ENCODE measurements at places on chromosomes 11 and 22.
A peak's percentile ranks its signal among the peaks of the same experiment; 100 is the strongest.

GRCh38 chr11:24348908-24349307, 147.9 kb upstream of the LUZP2 start:
- DNase-seq, result no peak

GRCh38 chr22:26890870-26891269, 233.5 kb downstream of the MIAT start:
- no peak for DNase-seq

DNA sequence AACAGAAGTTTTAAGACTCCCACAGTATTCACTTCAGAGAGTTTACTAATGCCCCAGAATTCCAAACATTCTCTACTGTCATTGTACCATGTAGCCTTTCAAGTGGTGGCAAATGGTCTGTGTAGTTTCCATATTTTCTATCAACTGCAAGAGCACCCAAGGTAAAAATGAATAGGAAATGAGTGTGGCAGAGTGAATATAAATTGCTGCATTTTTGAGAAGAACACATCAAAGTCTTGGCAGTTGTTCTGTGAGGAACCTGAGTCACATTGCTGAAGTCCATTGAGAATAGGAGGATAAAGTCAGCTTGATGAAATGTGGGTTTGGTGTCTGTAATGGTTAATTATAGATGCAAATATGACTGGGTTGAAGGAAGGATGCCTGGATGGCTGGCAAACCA, 193.6 kb downstream of the AASDHPPT start:
- DNase-seq, result peak; percentile 34

DNA sequence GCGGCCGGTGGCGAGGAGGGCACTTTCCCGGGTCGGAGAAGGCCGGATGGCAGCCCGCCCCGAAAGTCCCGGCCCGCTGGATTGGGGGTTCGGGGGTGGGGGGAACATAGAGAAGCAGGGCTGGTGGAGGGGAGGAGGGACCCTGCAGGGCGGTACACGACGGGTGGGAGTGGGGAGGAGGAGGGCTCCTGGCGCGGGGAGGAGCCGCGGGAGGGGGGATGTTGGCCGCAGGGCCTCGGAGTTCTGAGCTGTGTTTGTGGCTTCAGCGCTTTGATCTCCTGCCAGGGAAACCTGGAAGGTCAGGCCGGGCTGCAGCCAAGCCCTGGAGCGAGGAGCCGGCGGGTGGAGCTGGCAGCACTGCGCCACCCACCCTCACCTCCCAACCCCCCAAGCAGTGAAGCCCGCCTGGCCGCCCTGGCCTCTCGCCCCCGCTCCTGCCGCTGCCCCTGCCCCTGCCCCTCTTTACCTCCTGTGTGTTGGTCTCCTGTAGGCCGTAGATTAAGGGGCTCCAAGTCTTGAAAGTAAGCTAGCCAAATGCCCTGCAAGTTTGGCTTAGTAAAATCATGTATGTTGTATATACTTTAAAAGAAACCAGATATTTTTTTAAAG, 30.9 kb downstream of the C22orf31 start:
- DNase-seq, result peak; percentile 77

DNA sequence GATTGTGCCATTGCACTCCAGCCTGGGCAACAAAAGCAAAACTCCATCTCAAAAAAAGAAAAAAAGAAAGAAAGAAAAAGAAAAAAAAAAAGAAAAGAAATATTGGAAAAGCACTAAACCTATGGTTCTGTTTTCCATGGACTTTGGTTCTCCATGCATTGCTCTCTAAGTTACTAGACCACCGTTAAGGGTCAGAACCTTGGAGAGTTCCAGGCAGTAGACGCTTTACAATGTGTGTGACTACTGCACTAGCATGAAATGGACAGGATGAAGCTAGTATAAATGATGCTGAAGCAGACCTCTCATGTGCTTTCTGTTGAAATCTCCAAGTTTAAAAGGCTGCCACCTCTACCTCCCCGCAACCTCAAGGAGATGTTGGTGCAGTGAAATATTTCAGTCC, 63.5 kb downstream of the SIK2 start:
- DNase-seq, result peak; percentile 68

DNA sequence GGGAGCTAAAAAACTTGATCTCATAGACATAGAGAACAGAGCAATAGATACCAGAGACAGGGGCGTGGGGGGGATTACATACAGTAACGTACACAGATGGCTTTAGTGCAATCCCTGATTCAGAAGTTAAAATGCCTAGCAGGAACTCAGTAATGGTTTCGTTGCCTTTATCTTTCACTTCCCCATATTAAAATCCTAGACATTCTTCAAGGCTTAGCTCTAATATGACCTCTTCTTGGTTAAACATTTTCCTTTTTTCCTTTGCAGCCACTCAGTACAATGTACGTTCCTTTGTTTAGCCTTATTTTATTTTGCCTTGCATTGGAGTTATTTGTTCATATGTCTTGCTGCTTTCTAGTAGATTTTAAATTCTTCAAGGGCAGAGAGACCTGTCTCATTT, 104.9 kb downstream of the C11orf87 start:
- DNase-seq, result no peak

- no peak for DNase-seq
These were observed 88.4 kb upstream of the RTL6 start for GRCh38 chr22:44586351-44586990.

- DNase-seq, result no peak
These were observed 1.1 kb upstream of the PELI3 start for GRCh38 chr11:66465373-66466224.

DNA sequence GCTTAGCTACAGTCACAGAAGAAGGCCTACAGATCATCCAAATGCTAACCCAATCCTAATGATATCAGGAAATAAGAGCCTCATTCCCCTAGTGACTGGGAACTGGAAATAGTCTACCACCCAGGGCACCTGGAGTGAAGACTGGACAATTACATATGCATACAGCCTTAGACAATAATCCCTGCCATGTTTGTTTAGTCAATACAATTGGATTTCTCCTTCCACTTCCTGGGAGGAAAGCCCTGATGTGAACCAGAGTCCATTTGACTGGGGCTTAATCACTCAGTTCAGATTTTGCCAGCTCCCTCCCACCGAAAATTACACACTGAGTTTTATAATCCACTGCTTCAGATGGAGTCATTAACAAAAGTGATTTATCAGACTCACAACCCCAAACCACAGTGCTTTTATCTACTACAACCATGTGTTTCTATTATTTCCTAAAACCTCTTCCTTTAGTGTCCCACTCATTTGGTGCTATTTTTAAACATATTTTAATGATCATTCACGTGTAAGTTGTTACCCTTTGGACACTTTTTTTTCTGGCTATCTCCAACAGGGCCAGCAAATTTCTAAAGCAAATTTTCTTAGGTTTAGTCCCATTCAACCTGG, 29.9 kb downstream of the CWF19L2 start:
- no peak for DNase-seq

DNA sequence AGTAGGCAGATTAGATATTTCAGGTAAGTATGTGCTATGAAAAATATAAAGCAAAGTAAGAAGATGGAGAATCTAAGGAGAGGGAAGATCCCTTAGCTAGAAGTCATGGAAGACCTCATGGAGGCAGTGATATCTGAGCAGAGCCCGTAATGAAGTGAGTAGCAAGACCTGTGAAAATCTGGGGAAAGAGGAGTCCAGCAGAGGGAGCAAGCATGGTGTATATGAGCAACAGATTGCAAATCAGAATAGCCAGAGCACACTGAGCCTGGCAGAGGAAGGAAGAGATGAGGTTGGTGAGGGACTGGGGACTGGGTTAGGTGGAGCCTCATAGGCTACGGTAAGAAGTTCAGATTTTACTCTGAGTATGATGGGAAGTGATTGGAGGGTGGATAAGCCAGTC, 9.4 kb downstream of the LHFPL7 start:
- peak; percentile 32 for DNase-seq

DNA sequence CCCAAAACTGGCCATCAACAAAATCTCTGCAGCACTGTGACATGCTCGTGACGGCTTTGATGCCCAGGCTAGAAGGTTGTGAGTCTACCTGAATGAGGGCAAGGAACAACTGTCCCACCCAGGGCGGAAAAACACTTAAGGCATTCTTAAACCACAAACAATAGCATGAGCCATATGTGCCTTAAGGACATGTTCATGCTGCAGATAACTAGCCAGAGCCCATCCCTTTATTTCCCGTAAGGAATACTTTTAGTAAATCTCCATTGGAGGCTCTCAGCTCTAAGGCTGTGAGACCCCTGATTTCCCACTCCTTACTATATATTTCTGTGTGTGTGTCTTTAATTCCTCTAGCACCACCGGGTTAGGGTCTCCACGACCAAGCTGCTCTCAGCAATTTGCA, 3.4 kb downstream of the CHORDC1 start:
- no peak for DNase-seq

DNA sequence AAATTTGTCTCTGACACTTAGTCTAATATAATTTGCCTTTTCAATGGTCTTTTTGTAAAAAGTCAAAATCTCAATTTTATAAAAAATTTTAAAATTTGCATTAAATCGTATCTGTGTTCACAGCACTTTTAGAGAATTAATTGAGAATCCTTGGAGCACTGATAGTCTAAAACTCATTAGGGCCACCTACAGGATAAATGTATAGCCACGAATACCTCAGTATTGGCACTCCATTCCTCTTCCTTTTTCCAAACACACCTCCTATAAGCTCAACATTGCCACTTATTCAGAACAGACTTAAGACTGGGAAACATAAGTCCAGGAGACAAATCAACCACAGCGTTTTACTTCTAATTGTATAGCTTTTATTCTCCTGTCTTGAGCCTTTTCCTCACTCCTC, 776.0 kb upstream of the ARHGAP42 start:
- DNase-seq, result no peak

- peak; percentile 13 for DNase-seq
These were observed at the start of gene TUBA8 for GRCh38 chr22:18110194-18110953. TSS of gene TUBA8 (plus strand) at chr22:18110809. CDS start at chr22:18110866, 57 bp downstream.

- no peak for DNase-seq
These were observed 251.3 kb upstream of the CCDC179 start for GRCh38 chr11:23111527-23111926.

- DNase-seq, result peak; percentile 25
These were observed 6.9 kb downstream of the MCAT start for GRCh38 chr22:43136255-43136654.

DNA sequence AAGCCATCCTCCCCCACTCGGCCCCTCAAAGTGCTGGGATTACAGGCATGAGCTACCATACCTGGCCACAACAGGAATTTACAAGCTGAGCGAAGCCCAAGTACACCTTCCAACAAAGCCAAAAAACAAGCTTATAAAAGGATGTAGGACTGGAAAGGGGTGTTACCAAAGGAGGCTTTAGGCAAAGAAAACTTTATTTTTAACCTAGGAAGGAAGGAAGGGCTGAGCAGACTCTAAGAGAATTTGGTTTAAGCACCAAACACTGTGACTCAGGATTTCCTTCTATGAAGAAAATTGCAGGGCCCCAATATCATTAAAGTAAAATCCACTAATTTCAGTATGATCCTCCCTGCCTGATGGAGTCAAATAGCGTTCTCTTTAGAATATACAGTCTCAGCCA, 12.1 kb downstream of the DENND5A start:
- DNase-seq, result no peak

- DNase-seq, result no peak
These were observed 3.5 kb upstream of the PIK3C2A start for GRCh38 chr11:17211286-17211685.

DNA sequence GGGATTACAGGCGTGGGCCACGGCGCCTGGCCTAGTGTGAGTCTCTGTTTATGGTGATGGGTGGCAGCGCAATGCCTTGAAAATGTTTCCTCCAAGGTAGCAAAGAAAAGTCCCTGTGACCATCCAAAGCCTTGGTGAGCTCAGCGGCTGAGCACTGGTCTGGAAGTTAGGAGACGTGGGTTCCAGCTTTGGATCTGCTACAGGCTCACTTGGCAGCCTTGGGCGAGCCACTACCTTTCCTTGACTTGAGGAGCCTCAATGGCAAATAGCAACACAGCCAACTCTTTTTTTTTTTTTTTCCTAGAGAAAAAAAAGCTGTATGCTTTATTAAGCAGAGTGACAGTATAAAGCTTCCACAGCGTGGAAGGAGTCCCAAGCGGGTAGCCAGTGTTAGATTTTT, 61.3 kb upstream of the RASD2 start:
- no peak for DNase-seq

DNA sequence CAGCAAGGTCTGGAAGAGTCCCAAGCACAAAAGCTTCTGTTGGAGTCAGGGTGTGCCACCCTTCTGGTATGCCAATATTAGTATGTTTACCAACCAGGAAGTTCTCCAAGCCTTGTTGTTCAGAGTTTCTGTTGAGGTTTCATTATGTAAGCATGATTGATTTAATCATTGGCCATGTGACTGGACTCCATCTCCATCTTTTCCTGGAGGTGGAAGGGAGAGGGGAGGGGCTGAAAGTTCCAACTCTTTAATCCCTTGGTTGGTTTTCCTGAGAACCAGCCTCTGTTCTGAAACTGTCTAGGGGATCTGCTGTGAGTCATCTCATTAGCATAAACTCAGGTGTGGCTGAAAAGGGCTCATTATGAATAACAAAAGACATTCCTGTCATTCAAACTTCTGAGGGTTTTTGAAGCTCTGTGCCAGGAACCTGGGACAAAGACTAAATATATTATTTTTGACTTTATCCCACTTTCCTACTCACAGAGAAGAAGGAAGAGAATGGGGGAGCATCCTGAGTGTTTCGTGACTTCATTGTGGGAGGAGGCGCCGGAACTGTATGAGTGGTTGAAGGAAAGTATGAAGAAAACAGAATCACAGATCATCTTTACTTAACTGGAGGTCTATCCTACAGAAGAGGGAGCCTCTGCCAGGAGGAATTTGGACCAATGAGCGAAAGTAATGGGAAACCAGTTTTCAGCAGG, 138.2 kb downstream of the NECTIN1 start:
- no peak for DNase-seq

DNA sequence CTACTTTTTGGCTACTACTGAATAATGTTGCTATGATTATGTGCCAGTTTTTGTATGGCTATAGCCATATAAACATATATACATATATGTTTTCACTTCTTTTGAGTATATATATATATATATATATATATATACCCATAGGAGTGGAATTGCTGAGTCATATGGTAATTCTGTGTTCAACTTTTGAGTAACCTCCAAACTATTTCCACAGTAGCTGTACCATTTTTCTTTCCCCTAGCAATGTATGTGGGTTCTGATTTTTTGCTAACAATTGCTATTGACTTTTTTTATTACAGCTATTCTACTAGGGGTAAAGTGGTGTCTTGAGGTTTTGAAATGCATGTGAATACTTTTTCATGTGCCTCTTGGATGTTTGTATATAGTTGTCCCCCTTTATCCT, 30.4 kb downstream of the CBL start:
- DNase-seq, result peak; percentile 43

DNA sequence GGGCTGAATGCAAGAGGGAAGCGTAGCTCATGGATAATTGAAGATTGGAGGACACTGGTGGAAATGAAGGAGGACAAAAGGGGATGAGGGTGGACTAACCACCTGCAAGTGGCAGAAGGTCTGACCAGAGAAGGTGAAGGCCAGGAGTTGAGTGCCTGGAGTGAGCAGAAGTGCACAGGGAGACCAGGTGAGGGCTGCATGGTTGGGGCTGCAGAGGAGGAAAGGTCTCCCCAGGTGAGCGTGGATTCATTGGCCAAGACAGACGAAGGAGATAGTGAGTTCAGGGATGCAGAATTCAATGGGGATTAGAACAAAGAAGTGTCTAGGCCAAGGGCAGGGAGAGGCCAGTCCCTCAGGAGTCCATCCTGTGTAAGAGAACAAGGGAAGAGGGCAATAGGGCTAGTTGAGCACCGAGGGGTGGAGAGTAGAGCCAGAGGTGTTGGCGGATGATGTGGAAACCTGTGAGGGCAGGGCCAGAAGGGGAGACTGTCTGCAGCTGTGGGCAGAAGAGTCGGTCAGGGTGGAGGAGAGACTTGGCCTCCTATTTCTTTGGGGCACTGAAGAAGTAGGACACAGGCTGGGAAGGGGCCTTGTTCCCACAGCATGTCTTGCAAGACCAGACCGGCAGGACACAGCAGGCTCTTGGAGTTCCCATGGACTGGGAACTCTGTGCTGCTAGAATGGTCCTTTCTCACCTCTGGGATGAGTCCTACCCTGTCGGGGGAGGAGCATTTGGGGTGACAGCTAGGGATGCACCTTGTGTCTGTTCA, 6.7 kb downstream of the TRIM29 start:
- no peak for DNase-seq

All from fibroblast of the aortic adventitia (primary cell).